Pulmonary artery endothelial cell (primary cell): ENCODE measurements at places on chromosomes 16 and 17. TPM values are rescaled to one million over a fixed set of nuclear protein-coding genes. Genes with fewer than 3 reads are reported as not detected.

The SARM1 gene
- 2.2 and 5.9 TPM in 2 replicates for total RNA-seq

The NOD2 gene
- 0.26 and 1.2 TPM in 2 replicates for total RNA-seq

The NPIPB9 gene
- total RNA-seq, result 0.99 TPM in 1 of 2 replicates, not detected in the other

The APOBR gene
- total RNA-seq, result not detected in 2 replicates

The CLEC18A gene
- total RNA-seq, result 0.13 and 0.53 TPM in 2 replicates

The ALOX15B gene
- not detected in 2 replicates for total RNA-seq

The CDH16 gene
- not detected in 2 replicates for total RNA-seq

The ZNF213 gene
- 4.8 and 5.0 TPM in 2 replicates for total RNA-seq

The SLC12A3 gene
- total RNA-seq, result not detected in 2 replicates

DNA sequence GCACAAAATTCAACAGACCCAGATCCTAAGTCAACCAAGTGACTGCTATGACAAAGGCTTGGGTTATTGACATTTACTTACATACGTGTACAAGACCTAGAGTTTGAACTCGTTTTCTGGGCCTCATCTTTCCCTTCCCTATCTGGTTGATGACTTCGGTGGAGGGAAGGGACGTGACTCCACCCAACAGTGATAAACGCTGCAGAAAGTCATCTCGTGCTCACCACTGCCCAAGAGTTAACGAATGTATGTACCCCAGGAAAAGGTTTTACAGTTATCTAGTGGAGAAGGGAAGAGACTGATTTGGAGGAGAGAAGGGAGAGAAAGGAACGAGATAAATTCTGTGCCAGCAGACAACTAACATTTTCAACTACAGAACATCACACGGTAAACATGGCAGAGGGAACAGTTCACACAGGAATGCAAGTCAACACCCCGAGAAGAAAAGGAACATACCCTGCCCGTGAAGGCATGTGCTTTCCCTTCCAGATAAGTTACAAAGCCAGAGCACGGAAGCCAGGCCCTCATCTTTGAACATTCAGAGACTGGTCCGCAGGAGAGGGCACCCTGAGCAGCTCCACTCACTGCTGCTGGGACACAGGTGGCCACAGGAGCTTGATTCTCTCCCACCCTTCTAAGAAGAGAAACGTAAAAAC, 13.9 kb upstream of the CYTH1 start:
- DNase-seq, result no peak

GRCh38 chr17:64728041-64728695, 66.1 kb upstream of the SMURF2 start:
- DNase-seq, result no peak

DNA sequence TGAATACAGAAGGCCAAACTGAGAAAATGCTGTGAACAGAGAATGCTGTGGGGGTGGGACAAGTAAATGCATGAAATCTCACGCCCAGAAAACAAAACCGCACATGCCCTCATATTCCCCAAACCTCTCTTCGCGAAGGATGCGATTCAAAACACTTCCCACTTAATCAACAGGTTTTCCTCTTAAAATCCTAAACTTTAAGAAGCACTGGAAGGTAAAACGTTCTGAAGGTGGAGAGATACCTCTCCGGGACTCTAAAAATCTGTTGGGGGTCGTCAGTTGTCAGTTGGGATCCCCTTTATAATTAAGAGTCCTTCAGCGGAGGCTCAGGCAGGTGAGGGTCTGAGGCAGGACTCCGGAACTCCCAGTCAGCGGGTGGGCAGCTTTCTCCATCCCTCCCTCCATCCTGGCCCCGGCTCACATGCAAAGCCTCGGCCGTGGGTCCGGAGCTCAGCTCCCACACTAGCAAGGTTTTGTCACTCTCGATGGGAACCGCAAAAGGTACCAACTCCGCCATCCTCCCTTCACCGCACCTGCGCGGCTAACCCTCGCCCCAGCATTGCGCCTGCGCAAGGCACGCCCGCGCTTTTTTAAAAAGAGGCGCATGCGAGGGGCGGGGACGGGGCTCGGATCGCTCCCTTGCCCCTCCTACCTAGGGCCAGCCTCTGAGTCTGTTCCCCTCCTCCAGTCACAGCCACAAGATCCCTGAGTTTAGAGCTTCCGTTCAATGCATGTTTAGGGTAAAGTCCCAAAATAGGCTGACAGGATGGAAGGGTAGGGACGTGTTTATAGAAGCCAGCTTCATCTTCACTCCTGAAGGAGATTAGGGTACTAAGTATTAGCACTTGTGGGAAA, at the start of gene RDM1:
Gene RDM1 (minus strand): TSS at position 563 of the 855 bp plus-strand sequence. CDS start 46 bp downstream, at position 517.
- DNase-seq, result no peak

GRCh38 chr17:40678902-40679522, 14.0 kb upstream of the KRT222 start:
- no peak for DNase-seq

- no peak for DNase-seq
These were observed 21.4 kb upstream of the PITPNM3 start for GRCh38 chr17:6577686-6578263.

DNA sequence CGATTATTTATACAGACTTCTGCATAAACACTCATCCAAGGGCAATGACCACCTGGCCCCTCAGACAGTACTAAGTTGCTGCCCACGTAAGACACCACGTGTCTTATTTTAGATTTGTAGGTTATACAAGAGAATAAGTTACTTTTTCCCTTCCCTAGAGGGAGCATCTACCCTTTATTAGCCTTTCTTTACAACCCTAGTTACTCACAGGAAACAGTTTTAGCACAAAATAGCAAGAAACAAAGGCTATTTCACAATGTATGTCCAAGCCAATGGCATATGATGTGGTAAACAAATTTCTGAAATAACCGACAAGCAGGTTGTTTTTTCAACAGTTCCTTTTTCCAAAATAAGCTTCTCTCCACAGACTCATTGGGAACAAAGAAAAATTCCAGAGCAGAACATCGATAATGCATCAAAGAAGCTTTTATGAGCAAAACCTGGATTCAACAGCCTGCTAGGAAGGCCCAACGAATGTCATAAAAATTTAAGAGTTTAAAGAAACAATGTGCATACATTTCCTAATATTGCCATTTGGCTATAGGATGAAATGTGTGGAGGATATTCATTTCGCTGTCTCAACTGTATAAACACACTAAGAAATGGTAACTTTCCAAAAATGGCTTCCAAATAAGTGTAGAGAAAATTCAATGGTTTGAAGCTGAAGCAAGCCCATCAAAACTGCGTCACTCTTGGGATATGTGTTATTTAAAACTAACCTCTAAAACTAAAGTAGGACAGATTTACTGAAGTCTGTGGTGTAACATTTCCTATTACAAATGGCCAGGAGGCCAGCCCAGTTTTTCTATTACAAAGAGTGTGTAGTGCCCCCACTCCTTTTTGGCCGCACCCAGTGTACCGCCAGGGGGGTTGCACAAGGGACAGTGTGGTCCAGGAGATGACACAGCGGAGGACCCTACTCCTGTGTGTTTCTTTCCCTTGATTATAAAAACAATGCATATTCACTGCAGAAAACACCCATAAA, 50.4 kb upstream of the ERN1 start:
- peak; percentile 57 for DNase-seq

- DNase-seq, result no peak
These were observed 10.6 kb downstream of the ADCY7 start for GRCh38 chr16:50276801-50277555.

- DNase-seq, result no peak
These were observed 3.7 kb upstream of the MRPL28 start for GRCh38 chr16:373848-374615.

- peak; percentile 45 for DNase-seq
These were observed 19.3 kb upstream of the ADGRG3 start for GRCh38 chr16:57648581-57649442.

DNA sequence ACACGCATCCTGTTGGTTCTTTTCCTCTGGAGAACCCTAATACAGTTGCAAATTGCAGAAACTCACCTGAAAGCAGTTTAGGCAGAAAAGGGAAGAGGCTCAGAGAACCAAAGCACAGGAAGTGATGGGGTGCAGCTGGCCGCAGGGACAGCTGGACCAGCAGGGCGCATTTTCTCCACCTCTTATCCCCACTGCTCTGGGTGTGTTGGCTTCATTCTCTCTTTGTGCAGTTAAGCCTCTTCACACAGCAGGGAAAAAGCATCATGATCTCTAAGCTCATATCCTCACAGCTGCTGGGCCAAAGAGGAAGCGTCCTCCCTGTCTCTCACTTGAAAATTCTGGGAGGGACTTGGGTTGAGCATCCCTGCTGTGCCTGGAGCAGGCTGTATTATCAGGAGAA, 20.0 kb upstream of the LRRC75A start:
- no peak for DNase-seq

DNA sequence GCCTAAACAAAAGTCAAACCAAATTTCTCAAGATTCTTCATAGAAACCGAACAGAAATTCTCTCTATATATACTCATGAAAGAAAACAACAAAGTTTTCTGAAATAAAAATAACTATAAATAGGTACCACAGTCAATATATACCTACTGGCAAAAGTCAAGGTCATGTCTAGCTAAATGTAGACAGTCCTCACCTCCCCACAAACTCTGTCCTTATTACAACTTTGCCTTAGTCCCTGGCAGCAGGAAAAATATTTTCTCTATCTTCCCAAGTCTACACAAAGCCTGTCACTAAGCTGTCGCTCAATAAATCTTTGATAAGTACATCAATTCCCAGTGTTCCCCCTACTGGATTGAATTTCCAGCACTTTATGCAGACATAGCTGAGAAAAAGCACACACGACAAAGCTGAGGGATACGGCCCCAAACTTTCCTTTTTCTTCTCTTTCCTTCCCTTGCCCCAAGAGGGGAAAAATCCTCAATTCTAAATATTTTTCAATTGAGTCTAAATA, 2.7 kb downstream of the CFAP20 start:
- DNase-seq, result no peak

DNA sequence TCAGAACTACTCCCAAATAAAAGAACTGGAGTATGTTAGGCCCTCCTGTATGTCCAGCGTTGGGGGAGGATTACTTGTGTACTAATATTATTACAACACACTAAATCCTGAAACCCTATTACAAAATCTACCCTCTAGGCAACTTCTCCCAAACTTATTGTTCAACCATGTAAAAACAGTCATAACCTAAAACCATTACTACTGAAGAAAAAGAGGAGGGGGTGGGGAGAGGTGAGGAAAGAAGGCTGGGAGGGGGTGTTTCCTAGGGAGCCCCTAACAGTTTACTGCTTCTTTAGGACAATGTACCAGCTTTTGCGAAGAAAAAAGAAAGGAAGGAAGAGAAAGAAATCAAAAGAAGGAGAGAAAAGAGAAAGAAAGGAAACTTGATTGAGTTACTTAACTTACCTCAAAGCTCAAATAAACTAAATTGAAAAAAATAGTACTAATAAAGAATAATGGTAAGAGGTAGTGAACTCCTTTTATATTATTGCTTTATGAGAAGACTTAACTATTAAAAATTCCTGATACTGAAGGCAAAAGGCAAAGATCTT, 2.3 kb downstream of the SALL1 start:
- DNase-seq, result no peak

DNA sequence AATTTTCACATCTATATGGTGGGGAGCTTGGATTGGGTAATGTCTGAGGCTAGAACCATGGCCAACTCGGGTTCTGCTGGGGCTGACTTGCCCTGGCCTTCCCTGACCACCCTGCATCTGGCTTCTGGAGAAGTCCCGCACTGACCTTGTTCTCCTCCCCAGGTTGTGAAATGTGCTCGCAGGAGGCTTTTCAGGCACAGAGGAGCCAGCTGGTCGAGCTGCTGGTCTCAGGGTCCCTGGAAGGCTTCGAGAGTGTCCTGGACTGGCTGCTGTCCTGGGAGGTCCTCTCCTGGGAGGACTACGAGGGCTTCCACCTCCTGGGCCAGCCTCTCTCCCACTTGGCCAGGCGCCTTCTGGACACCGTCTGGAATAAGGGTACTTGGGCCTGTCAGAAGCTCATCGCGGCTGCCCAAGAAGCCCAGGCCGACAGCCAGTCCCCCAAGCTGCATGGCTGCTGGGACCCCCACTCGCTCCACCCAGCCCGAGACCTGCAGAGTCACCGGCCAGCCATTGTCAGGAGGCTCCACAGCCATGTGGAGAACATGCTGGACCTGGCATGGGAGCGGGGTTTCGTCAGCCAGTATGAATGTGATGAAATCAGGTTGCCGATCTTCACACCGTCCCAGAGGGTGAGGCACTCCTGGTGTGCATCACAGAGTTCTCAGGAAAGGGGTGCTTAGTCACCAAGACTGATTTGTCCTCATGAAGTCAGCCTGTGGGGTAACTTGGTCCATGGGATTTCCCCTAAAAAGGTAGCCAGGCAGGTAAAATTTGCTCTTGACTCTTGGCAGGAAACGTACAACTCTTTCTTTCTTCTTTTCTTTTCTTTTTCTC, 6.1 kb downstream of the NOD2 start:
- no peak for DNase-seq

- peak; percentile 94 for DNase-seq
These were observed at the start of gene SMPD3 for GRCh38 chr16:68448360-68448970. Gene SMPD3 (minus strand): TSS chr16:68448508. CDS start chr16:68372181, 76,327 bp downstream.

GRCh38 chr16:4089811-4090301, 26.4 kb downstream of the ADCY9 start:
- no peak for DNase-seq

DNA sequence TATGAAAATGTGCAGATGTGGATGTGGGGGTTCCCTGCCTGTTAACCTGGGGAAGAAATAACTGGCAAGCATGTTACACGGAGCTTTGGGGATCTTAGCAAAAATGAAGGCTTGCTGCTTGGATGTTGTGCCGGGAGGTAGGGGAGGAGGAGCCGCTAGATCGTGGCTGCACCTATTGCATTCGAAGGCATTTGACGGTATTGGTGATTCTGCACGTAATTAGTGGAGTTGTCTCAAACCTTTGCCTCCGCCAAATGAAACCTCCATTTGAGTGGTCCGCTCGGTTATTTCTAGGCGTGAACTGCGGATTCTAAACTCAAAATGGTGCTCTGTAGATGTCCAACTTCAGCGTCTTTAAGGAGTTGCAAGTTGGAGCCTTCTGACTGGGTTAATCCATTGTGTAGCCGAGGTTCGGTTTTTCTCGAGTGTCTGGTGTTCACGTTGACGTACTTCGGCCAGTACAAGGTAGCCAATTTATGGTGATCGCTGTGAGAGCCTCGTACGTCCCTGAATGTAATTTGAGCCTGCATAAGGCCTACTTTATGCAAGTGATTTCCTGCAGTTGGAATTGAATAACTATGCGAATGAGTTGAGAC, 1.5 kb downstream of the TNRC6C start:
- no peak for DNase-seq
